Fibroblast of skin of left biceps (primary cell): ENCODE measurements at places on chromosomes 3 and 15.

DNA sequence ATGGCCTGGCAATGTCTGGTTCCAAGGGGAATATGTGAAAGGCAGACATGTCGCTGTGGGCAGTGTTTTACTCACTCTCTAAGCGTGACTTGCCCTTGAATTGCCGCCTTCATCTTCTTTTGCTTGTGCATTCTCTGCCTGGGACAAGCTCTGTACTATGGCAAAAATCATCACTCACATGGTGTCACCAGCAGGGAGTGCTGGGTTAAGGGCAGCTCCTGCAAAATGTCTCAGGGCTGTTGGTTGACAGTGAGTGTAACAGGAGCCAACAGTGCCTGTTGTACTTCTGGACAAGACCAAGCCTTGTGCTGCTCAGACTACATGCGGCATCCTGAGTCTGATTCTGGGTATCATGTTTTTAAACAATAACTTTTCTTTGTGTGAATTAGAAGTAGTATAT lies 45.3 kb upstream of the KY start:
- no peak for DNase-seq

- no peak for DNase-seq
Observed at GRCh38 chr3:58577269-58577821, at the start of gene FAM107A. Gene FAM107A (minus strand): TSS chr3:58577391. CDS start chr3:58569860, 7,531 bp downstream.

- no peak for DNase-seq
Observed at GRCh38 chr15:33211176-33211808, 16.8 kb upstream of the FMN1 start.

GRCh38 chr3:148042663-148043445 lies 633.7 kb downstream of the ZIC1 start:
- peak; percentile 8 for DNase-seq

DNA sequence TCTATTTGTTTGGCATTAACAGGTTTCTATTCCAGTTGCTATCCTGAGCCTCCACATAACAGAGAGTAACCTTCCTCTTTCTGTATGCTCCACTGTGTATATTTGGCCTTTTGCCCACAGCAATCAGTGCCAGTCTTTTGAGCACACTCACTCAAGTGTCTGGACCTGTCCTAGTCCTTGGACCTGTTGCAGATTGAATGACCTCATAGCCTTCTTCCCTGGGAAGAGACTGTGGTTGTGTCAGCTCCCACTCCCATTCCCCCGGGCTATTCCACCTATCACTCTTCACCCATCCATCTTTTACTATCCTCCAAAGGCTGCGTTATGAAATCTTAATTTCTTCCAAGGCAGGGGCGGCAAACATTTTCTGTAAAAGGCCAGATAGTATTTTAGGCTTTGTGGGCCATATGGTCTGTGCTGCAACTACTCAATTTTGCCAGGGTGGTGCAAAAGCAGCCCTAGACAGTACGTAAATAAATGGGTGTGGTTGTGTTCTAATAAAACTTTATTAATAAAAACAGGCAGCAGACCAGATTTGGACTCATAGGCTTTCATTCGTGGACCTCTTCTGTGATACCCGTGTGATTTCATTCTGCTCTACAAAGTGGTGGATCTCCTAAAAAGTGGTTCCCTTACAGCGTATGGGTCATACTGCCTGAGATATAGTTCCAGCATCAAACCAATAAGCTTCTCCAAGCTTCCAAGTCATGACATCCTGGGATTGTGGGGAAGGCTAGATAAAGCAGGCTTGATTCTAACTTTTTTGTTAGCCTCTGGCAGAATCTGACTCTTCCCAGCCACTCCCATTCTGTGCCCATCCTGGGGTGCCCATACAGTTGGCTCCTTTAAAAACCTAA lies 57.4 kb downstream of the CDAN1 start:
- DNase-seq: no peak

- no peak for DNase-seq
Observed at GRCh38 chr15:41971089-41971894, 1.1 kb downstream of the EHD4 start.

GRCh38 chr3:159239059-159239458 lies 437.2 kb downstream of the MFSD1 start:
- no peak for DNase-seq

GRCh38 chr15:81029414-81030300 lies 28.9 kb downstream of the TLNRD1 start:
- DNase-seq: no peak

GRCh38 chr15:62083194-62084154 lies 16.7 kb downstream of the C2CD4A start:
- DNase-seq: no peak

GRCh38 chr3:64220161-64220914 lies 4.9 kb downstream of the PRICKLE2 start:
- no peak for DNase-seq

DNA sequence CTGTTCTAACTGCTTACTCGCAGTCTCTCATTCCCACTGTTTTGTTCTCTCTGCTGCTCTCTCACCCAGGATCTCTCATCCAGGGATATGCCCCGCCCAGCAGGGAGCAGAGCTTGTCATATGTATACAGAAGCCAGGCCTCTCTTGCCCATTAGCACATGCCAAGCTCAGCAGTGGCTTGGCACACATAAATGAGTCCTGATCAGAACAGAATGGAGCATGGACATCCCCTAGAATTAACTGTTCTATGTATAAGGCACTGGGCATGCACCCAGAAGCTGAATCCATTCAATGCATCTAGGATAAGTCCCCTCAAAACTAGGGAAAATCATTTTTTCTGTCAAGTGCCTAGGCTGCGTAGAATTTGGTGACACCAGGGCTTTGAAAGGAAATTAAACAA lies 61.6 kb downstream of the IGSF11 start:
- no peak for DNase-seq

DNA sequence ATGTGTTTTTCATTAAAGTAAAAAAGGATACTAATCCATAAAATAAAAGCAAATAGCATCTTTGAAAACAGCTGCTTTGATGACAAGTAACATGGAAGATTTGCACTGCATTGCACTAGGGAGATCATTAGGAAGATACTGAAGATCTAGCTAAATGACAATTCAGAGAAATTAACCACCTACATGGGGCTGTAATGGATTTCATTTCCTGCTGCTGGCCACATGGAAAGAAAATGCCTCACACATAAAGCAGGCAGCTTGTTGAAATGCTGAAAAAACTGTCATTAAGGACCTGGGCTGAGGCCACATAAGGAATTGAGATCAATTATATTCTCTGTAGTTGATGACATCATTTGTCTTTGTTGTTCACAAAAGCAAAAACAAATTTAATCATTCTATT lies 94.1 kb downstream of the PYDC2 start:
- no peak for DNase-seq

- DNase-seq: no peak
Observed at GRCh38 chr3:148331081-148331846, 366.4 kb upstream of the AGTR1 start.

DNA sequence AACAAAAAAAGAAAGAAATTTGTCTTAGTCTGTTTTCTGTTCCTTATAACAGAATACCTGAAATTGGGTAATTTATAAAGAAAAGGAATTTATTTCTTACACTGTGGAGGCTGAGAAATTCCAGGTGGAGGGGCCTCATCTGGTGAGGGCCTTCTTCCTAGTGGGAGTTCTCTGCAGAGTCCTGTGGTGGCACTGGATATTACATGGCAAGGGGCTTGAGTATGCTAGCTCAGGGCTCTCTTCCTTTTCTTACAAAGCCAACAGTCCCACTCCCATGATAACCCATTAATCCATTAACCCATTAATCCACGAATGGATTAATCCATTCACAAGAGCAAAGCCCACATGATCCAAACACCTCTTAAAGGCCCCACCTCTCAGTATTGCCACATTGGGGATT lies 2.9 kb upstream of the SATB1 start:
- DNase-seq: no peak

- no peak for DNase-seq
Observed at GRCh38 chr3:16350597-16351318, 85.7 kb downstream of the OXNAD1 start.

- DNase-seq: peak; percentile 73
Observed at GRCh38 chr3:167876620-167877281, 141.2 kb downstream of the SERPINI1 start.

DNA sequence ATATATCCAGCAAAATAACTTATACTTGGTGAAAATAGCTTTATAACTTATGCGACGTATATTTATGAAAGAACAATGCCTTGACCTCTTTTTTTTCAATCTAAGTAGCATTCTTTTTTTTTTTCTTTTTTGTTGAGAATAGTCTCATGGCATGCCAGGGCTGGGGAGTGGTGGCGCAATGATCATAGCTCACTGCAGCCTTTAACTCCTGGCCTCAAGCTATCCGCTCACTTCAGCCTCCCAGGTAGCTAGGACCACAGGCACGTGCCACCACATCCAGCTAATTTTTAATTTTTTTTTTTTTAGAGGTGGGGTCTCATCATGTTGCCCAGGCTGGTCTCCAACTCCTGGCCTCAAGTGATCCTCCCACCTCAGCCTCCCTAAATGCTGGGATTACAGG lies 43.5 kb downstream of the RAB8B start:
- no peak for DNase-seq

GRCh38 chr3:189756582-189757078 lies 125.4 kb downstream of the TP63 start:
- no peak for DNase-seq

DNA sequence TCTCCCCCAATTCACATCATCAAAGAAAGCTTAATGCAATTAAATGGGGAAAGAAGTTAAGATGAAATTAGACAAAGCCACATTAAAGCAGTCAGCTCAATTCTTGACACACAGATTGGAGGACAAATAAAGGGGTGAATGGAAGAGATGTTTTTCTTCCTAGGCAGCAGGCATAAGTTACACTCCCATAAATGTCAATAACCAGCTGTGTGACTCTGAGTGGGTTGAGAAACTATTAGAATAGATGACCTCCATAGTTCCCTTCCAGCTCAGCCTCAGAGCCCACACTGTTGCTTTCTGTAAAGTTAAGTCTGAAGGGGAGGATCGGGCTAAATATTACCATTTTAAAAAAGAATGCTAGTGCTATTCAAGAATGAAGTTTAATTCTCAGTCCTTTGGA lies 71.0 kb downstream of the THBS1 start:
- DNase-seq: no peak

- no peak for DNase-seq
Observed at GRCh38 chr3:49296781-49297411, 19.9 kb upstream of the C3orf62 start.

DNA sequence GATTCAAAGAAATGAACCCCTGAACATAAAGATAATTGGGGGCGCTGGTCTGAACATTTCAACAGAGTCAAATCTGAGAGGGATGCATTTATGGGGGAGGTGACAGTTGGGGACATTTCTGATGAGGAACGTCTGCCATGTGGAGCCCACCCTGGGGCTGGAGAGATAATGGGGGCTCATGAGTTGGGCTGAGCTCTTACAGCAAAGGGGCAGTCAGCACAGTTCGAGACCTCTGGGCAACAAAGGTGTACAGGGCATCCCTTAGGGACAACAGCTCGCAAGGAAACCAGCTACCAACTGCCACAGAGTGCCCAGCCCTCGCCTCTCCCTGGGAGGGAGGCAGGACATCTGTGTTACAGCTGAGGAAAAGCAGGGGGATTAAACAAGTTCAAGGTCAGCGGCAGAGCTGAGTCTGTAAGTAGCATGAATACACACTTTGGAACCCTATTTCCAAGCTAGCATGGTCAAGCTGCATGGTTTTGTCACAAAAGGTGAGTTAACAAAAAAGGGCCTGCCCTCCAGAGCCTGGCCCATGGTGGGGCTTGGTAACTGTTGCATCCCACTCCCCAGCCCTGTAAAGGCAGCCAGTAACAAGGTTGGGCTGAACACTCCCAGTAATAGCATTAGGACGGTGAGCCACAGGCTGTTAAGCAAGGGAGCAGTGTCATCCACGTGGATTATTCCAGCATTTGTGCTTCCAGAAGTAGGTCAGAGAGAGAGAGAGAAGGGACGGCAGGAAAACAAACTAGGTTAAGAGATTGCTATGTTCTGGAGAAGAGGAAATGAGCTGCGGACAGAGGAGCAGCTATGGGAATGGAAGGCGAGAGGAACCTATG lies 4.3 kb downstream of the GNB5 start:
- no peak for DNase-seq

DNA sequence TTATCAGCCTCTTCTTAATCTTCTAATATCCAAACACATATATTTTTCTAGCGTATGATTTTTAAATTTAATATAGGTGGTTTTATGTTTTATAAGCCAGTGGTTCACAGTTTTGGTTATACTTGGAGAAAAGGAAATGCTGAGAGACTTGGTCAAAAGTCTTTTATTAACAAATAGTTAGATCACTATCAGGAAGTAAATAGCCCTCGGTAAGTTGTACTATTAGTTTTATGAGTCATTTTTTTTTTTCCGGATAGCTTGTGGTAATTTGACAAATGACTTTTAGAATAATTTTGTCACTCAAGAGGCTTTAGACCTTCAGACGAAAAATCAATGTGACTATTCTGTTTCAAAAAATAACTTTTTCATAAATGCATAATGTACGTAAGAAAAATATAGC lies 232.2 kb upstream of the ROBO1 start:
- DNase-seq: no peak

DNA sequence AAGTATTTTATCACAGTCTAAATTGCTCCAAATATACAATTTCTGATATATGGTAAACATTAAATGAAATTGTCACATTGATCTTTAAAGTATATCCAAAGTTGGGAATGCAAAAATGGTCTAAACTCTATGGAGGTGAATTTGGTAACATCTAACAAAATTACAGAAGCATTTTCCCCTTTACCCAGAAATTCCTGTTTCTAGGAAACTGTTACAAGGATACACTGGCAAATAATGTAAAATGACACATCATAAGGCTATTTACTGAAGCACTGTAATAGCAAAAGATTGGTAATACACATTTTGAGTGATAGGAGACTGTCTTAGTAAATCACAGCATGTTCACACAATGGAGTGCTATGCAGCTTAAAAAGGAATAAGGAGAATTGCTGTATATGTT lies 50.0 kb upstream of the SLCO2A1 start:
- DNase-seq: no peak

GRCh38 chr15:101026656-101027272 lies 107.6 kb downstream of the LRRK1 start:
- DNase-seq: no peak

DNA sequence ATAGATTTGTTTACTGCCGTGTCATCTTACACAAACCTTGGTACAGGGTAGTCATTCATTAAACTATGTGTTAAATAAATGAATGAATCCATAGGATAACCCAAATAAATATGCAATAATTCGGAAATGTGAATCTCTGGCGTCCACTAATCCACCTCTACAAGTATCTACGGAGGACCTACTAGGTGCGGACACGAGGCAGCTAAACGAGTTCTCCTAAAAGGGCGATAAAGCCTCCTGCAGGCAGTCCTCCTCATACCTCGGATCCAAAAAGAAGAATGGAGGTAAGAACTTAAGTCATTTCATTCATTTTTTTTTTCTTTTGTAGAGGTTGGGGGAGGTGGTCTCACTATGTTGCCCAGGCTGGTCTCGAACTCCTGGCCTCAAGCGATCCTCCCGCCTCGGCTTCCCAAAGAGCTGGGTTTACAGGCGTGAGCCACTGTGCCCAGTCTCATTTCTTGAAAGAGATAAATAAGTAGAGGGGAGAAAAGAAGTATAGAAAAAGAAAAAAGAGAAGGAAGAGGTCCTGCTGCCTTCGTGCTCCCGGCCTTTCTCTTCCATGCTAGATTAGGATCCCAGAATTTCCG lies 706 bp upstream of the RPL35A start:
- DNase-seq: no peak
